Thoracic aorta (tissue), 2 donors: ENCODE measurements at places on chromosomes 12 and 14.

DNA sequence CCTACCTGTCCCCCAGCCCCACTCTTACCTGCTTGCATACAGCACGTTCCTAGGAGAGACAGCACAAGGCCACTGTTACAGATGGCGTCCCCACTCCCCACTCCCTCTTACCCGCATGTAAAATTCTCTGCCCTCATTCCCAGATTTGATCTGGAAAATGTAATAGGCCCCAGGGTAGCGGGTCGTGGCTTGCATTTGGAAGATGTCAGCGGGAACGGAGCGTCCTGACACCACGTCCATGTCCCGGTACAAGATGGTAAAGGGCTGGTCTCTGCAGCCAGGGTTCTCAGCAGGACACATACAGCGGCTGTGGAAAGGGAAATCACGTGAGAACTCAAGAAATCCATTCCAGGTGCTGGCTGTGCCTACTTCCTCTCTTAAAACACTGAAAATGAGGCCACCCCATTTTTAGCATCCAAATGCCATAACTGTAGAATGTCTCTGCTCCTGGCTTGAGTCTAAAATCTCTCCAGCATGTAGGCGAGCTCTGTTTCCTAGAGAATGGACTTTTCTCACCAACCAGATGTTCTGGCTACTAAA, 10.1 kb upstream of the TC2N start:
- H3K27me3 ChIP-seq, result no peaks in the 10 kb centered on the region
- peaks cover 69% of the 10 kb centered on the region for H3K36me3 ChIP-seq
- DNase-seq, result no peak
- H3K4me3 ChIP-seq, result no peak overlapping the region
- H3K27ac ChIP-seq, result peak overlapping the region; percentile 57

GRCh38 chr14:24816011-24816928, 182.3 kb upstream of the GZMB start:
- DNase-seq, result no peak
- no peaks in the 10 kb centered on the region for H3K36me3 ChIP-seq
- H3K27me3 ChIP-seq, result no peaks in the 10 kb centered on the region
- no peaks in the 10 kb centered on the region for H3K4me1 ChIP-seq
- no peak overlapping the region for H3K27ac ChIP-seq

DNA sequence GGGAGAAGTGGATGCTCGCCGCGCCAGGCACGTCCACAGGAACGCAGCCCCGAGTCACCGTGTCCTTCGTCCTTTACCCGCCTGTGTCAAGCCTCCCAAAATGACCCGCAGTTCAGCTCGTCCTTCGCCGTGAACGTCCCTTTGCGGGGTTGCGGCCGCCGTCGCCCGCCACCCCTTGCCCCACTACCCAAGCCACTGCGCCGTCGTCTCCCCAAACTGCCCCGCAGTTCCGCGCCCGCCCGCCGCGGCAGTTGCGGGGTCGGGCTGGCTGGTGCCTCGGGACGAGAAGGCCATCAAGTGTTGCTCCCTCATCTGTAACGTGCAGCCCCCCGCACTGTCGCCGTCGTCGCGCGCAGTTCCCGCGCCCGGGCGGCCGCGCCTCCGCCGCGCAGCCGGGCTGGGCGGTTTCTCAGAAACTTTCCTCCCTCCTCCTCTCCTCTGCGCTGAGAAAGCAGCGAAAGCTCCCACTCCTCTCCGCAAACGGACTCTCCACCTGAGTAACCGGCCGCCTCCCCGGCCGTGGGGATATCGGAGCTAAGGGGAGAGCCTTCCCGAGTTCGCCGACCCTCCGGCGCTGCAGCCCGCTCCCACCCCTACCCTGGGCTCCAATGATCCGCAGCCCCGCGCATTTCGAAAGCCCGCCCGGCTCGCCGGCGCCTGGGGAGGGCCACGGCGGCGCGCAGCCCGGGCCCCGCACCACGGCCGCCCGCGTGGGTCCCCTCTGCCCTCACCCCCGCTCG, 6.7 kb downstream of the CDKN1B start:
- H3K4me1 ChIP-seq, result peaks cover 40% of the 10 kb centered on the region
- H3K27me3 ChIP-seq, result no peaks in the 10 kb centered on the region
- peak overlapping the region; percentile 99 for H3K27ac ChIP-seq
- H3K4me3 ChIP-seq, result peak overlapping the region; percentile 89
- H3K36me3 ChIP-seq, result peaks cover 6% of the 10 kb centered on the region

DNA sequence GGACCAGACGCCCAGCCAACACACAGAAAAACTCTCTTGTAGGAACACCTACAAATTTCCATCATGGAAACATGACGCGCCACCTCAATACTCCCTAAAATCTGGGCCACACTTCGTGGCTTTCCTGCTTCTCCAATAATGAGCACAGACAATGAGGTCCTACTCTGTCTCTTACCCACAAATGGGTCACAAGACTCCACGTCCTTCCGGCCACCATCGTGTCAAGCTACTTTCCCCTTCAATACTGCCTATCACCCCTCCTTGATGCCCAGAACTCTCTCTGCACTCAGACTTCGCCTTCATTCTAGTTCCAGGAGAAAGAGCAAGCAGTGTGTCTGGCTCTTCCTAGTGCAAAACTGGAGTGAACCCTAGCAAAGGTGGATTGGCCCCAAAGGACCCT, 28.1 kb downstream of the SBNO1 start:
- H3K36me3 ChIP-seq, result peaks cover 34% of the 10 kb centered on the region
- H3K27me3 ChIP-seq, result no peaks in the 10 kb centered on the region
- no peak overlapping the region for H3K27ac ChIP-seq
- H3K4me3 ChIP-seq, result no peak overlapping the region
- no peak for DNase-seq

DNA sequence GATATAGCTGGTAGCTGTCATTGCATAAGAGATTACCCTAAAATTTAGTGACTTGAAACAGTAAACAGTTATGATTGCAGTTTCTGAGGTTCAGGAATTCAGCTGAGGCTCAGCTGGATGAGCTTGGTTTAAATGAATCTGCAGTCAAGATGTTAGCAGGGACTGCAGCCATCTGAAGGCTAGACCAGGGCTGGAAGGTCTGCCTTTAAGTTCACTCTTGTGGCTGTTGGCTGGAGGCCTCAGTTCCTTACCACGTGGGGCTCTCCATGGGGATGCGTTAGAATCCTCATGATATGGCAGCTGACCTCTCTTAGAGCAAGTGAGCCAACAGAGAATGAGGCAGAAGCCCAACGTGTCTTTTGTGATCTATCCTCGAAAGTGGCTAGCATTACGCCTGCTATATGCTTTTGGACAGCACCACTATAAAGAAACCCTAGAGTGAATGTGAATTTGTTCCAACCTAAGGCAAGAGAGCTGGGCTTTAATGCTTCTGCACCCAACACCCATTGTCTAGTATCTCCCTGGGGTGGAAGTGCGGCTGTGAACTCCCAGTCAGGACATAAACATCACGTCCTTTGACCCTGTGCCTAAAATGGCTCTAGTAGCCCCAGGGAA, 26.0 kb downstream of the HSPB8 start:
- H3K27me3 ChIP-seq, result no peaks in the 10 kb centered on the region
- H3K36me3 ChIP-seq, result no peaks in the 10 kb centered on the region
- H3K4me1 ChIP-seq, result no peaks in the 10 kb centered on the region
- H3K27ac ChIP-seq, result no peak overlapping the region
- no peak for DNase-seq

- no peak overlapping the region for H3K27ac ChIP-seq
- H3K36me3 ChIP-seq, result no peaks in the 10 kb centered on the region
- H3K27me3 ChIP-seq, result no peaks in the 10 kb centered on the region
- DNase-seq, result no peak
- no peak overlapping the region for H3K4me3 ChIP-seq
- H3K4me1 ChIP-seq, result no peaks in the 10 kb centered on the region
These were observed 97.1 kb downstream of the DAD1 start for GRCh38 chr14:22491683-22492621.

- no peak overlapping the region for H3K4me3 ChIP-seq
- no peak for DNase-seq
- no peaks in the 10 kb centered on the region for H3K27me3 ChIP-seq
- H3K4me1 ChIP-seq, result no peaks in the 10 kb centered on the region
- H3K36me3 ChIP-seq, result no peaks in the 10 kb centered on the region
- H3K27ac ChIP-seq, result no peak overlapping the region
These were observed 377.5 kb downstream of the EGLN3 start for GRCh38 chr14:33573301-33573880.

DNA sequence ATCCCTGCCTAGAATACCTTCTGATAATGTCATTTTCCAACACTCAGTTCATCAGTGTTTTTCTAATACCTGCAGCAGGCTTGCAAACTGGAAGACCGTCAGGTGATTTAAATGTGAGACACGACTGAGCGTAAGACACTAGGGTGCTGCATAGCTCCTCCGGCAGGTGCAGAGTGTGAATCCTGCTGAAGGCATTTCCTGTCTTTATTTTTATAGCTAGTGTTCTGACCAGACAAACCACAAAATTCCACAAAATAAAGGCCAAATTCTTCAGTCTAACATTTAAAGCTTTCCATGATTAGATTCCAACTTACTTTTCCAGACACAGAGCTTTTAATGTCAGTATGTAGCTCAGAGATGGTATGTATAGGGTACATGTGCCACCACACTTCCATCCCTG, 70.7 kb downstream of the BBS10 start:
- H3K4me1 ChIP-seq, result no peaks in the 10 kb centered on the region
- no peak overlapping the region for H3K4me3 ChIP-seq

DNA sequence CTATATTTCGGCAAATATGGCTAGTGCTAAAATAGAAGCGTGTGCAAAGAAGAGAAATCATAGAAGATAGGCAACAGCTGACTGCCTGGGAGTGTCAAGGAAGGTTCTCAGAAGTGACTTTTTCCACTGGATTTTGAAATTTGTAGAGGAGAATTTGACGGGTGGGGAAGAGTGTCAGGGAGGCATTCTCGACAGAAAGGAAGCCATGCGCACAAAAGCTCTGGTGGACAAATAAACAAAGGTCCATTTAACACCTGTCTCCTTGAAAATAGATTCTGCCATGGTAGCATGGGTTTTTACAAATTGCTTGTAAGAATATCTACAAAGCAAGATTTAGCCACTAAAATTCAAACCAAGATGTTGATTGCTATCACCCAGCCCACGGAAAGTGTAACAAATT, 1081.5 kb downstream of the GALC start:
- H3K27me3 ChIP-seq, result no peaks in the 10 kb centered on the region
- no peaks in the 10 kb centered on the region for H3K4me1 ChIP-seq

- no peak overlapping the region for H3K4me3 ChIP-seq
- DNase-seq, result no peak
- H3K36me3 ChIP-seq, result no peaks in the 10 kb centered on the region
- no peaks in the 10 kb centered on the region for H3K4me1 ChIP-seq
- no peak overlapping the region for H3K27ac ChIP-seq
These were observed 204.5 kb upstream of the PRKD1 start for GRCh38 chr14:30132196-30132595.

- DNase-seq, result no peak
- H3K27me3 ChIP-seq, result no peaks in the 10 kb centered on the region
- no peak overlapping the region for H3K27ac ChIP-seq
- H3K36me3 ChIP-seq, result peaks cover 17% of the 10 kb centered on the region
- H3K4me1 ChIP-seq, result peaks cover 18% of the 10 kb centered on the region
These were observed 22.9 kb downstream of the CPSF2 start for GRCh38 chr14:92144708-92145107.

DNA sequence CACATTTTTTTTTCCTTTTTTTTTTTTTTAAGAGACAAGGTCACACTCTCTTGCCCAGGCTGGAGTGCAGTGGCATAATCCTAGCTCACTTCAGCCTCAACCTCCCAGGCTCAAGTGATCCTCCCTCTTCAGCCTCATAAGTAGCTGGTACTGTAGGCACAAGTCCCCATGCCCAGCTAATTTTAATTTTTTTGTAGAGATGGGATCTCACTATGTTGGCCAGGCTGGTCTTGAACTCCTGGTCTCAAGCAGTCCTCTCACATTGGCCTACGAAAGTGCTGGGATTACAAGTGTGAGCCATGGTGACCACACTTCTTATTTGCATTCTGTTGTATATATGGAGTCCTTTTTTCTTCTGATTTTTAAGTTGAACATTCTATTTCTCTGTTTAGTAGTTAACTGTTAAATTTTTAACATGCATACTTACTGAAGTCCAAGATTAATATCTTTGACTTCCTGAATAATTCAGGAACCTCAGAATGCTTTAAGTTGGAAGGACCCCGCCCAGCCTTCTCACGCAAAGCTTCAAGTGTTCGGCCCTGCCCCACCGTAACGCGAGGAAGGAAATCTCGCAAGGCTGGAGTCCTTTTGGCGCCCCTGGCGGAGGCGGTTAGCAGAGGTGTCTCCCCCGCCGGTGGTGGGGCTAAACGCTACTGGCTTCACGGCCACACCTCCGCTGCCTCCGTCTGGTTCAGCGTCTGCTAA, 21.6 kb downstream of the SPATS2 start:
- no peak overlapping the region for H3K27ac ChIP-seq
- H3K4me1 ChIP-seq, result no peaks in the 10 kb centered on the region
- H3K36me3 ChIP-seq, result peaks cover 3% of the 10 kb centered on the region
- H3K27me3 ChIP-seq, result no peaks in the 10 kb centered on the region
- no peak for DNase-seq

- H3K27me3 ChIP-seq, result no peaks in the 10 kb centered on the region
- DNase-seq, result no peak
- peaks cover 9% of the 10 kb centered on the region for H3K36me3 ChIP-seq
- no peak overlapping the region for H3K4me3 ChIP-seq
- H3K4me1 ChIP-seq, result peaks cover 3% of the 10 kb centered on the region
These were observed 14.1 kb downstream of the DGLUCY start for GRCh38 chr14:91127924-91128323.

GRCh38 chr12:122946690-122947341, 19.4 kb downstream of the ABCB9 start:
- H3K36me3 ChIP-seq, result no peaks in the 10 kb centered on the region
- H3K4me1 ChIP-seq, result peaks cover 5% of the 10 kb centered on the region
- no peak overlapping the region for H3K4me3 ChIP-seq
- H3K27me3 ChIP-seq, result no peaks in the 10 kb centered on the region
- peak overlapping the region; percentile 75 for H3K27ac ChIP-seq
- peak; percentile 78 for DNase-seq

GRCh38 chr12:66033151-66033550, 97.4 kb downstream of the LLPH start:
- peaks cover 16% of the 10 kb centered on the region for H3K4me1 ChIP-seq
- DNase-seq, result no peak
- H3K36me3 ChIP-seq, result no peaks in the 10 kb centered on the region
- no peaks in the 10 kb centered on the region for H3K27me3 ChIP-seq
- H3K27ac ChIP-seq, result no peak overlapping the region
- H3K4me3 ChIP-seq, result no peak overlapping the region

DNA sequence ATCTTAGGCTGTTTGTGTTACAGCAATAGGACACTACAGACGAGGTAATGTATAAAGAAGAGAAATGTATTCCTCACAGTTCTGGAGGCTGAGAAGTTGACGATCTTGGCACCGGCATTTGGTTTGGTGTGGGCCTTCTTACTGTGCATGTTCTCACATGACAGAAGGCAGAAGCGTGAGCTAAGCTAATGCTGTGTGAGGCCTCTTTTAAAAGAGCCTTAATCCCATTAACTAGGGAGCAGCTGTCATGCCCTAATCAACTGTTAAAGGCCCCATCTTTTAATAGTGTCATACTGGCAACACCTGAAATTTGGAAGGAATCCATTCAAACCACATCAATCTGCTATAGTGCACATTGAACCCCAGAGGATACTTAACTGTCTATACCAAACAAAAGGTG, 992.9 kb downstream of the GALC start:
- DNase-seq, result no peak
- no peak overlapping the region for H3K4me3 ChIP-seq
- no peaks in the 10 kb centered on the region for H3K36me3 ChIP-seq
